ENCODE measurements at places on chromosomes 4 and X. TPM values are rescaled to one million over a fixed set of nuclear protein-coding genes. Genes with fewer than 3 reads are reported as not detected.

The TEX13C gene
- not detected for total RNA-seq

The ETNPPL gene
- total RNA-seq = not detected

The KDR gene
- total RNA-seq = 496 TPM

GRCh38 chr4:89243733-89244252 lies 63.8 kb downstream of the GPRIN3 start:
- no peak for DNase-seq

DNA sequence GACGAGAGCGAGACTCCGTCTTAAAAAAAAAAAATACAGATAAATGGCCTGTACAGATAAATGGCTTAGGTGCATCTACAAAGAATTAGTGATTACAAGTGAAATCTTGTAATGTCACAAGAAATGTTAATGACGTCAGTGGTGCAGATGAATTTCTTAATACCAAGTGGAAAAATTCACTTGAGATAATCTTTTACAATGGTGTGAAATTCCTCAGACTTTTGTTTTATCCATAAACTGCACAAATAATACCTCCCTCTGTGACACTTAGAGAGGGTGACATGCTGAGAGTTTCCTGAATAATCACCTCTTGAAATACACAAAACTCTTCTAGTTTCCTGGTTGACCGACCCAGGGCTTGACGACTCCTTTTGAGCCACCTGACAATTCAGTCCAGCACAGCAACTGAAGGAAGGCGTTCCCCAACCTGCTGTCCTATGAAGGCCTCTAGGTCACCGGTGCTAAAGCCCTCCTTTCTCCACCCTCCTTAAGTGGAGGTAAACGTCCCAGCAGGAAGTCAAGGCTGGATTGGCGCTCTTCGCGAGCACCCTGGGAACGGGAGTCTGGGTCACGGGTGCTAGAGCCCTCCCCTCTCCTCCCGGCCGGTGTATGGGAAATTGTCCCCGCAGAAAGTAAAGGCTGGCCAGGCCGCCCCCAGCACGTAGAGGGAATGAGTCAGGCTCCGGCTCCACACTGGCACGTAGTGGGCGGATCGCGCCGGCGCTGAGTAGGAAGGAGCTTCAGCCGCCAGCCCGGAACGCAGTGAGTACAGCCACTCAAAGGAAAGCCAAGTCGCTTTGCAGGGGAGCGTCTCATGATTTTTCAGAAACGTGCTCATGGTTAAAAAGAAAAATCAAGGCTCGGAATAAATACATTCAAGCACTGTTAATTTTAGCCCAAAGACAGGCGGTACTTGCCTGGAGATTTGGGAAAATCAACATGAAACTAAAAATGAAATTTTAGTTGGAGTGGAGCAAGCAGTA lies at the start of gene TMEM144:
TSS of gene TMEM144 (plus strand) at position 662 of the 983 bp plus-strand sequence. CDS start 2,182 bp downstream, outside the sequence.
- no peak for DNase-seq

- no peak for DNase-seq
Observed at GRCh38 chr4:20264688-20265087, 13.0 kb downstream of the SLIT2 start.

GRCh38 chrX:150849996-150850720 lies 48.3 kb downstream of the CD99L2 start:
- DNase-seq = no peak

GRCh38 chrX:147180886-147181285 lies 366.3 kb upstream of the CXorf51A start:
- DNase-seq = no peak

- no peak for DNase-seq
Observed at GRCh38 chr4:5979981-5980380, 38.2 kb downstream of the C4orf50 start.

Measured in glomerular endothelial cell (primary cell).